PC-3 (cell line): ENCODE measurements at places on chromosomes 12 and 14. TPM values are rescaled to one million over a fixed set of nuclear protein-coding genes. Genes with fewer than 3 reads are reported as not detected.

GRCh38 chr14:77961847-77962580 lies 162.1 kb downstream of the ADCK1 start:
- peak; percentile 23 for DNase-seq

DNA sequence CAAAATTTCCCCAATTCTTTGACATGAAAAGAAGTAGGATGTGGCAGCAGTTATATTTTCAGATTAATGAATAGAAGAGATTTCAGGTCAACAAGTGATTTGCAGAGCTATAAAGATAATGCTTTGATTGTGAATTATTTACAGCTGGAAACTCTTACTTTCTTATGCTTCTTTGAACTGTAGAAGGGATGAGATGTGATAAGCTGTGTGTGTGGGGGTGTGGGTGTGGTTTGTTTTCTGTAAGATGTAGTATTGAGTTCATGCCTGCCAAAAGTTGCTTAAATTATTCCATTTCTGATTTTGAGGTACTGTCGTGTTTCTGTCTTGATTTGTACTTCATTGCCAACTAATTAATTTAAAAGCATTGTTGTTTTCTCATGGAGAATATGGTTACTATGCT lies 22.7 kb downstream of the AEBP2 start:
- no peak for DNase-seq

DNA sequence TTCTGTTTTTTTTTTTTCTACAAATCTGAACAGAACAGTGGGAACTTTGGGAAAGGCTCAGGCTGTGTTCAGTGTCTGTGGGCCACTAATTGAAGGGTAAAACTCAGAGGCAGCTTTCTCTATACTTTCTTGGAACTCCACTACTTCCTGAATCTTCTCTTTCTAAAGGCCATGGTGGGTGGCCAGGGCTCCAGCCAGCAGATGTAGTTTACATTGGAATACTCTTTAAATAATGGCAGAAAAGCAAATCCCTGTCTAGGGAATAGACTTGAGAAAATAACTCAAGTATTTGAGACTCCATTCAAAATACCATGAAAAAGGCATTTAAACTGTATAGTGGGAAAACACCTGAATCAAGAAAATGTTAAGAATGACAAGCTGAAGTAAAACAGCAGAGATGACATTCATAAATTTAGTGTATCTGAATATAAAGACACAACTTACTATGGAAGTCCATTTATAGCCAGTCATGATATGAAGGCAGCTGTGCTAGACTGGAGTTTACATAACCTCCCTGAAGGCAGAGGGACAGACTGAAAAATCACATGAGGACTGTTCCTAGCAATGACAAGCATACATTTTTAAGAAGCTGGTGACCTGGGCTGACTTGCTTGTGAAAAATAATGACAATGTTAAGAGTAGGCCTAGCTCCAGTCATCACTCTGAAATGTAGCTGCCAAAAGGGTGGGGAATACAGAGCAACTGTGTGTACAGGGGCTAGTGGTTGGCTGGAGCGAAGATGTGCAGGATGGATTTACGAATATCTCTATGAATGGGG lies 168.6 kb downstream of the STXBP6 start:
- no peak for DNase-seq

DNA sequence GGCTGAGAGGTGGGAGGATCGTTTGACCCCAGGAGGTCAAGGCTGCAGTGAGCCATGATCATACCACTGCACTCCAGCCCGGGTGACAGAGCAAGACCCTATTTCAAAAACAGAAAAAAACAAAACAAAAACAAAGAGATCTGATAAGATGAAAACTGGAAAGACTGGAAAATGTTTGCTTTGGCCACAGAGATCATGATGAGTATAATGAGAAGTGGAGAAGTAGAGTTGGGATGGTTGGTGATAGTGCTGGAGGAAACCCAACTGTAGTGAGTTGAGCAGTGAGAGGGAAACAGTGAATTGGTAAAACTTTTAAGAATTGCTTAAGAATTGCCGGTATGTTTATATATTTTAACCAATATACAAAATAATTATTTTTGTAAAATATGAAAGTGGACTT lies 39.2 kb downstream of the MON2 start:
- peak; percentile 17 for DNase-seq

Gene ASB2
- total RNA-seq, result 0.12 and 0.22 TPM in 2 replicates

- DNase-seq, result no peak
Measured at GRCh38 chr14:73729556-73730265, 15.5 kb upstream of the PNMA1 start.

DNA sequence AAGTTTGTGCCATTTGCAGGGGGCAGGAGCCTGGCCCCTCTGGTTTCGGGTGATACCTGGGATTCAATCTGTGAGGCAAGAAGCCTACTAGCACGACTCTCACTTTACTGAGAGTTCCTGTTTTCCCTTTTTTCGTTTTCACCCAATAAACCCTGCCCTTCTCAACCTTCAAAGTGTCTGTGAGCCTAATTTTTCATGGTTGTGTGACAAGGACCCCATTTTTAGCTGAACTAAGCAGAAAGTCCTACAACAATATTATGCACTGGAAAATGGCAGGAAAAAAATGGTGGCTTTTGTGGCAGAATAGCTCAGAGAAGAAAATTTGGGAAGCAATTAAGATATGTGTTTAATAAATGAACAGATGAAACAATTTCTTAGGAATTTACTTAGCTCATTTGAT lies 432.1 kb downstream of the C12orf50 start:
- no peak for DNase-seq

GRCh38 chr14:102804858-102805257 lies 27.6 kb downstream of the TRAF3 start:
- DNase-seq, result no peak

Gene BAZ1A
- total RNA-seq, result 24.7 and 30.6 TPM in 2 replicates

- DNase-seq, result no peak
Measured at GRCh38 chr12:124475295-124476010, 92.0 kb downstream of the NCOR2 start.

DNA sequence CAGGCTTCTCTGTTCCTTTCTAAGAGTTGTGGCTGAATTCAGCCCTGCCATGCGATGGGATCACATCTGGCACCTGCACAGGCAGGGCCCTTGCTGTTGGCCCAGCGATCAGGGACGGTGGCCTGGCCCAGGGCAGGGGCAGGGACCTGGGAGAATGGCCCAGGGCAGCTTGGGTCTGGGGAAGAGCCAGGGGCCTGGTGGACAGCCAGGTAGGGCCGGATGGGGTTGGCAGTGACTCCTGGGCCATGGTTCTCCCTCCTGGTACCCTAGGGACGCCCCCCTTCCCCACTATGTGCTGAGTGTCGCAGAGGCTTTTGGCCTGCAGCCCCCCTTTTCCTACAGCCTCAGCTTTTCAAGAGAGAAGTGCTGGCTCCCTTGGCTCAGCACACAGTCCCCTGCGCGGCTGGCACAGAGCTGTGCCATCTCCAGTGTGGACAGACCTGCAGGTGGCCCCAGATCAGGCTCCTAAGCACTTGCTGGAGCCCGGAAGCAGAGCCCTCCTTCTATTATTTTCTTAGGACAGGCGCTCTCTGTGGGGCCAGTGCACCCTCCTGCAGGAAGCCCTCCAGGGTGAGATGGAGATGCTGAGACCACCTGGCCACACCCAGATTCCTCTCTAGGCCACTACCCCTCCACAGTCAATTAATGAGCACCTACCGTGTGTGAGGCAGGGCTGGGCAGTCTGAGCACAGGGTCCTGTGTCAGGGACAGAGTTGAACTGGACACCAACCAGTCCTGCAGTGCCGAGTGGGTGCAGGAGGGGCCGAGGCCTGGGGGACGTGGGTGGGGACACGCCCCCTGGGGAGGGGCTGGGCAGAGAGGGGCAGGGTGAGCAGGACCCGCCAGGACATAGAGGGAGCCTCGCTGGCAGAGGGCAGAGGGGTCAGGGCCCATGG lies 267.6 kb downstream of the ADGRD1 start:
- DNase-seq, result no peak

DNA sequence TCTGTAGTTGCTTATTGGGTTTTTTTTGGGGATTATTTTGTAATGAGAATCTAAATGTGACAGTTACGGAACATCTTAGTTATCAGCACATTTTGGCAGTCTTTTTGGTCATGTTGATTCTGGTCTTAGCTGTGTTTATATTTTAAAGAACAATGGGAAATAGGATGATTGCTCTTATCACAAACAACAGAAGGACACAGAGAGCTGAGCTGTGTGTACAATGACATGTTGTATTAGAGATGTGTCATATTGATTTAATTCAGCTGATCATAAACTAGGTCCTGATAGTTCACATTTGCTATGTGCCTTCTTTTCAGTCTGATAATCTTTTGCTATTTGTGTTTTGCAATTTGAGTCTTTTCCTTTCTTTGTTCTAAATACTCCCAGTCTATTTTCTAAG lies 781.7 kb downstream of the TRHDE start:
- DNase-seq, result no peak

GRCh38 chr12:6093764-6094163 lies 30.7 kb downstream of the VWF start:
- peak; percentile 35 for DNase-seq

GRCh38 chr12:124524231-124524925 lies 43.0 kb downstream of the NCOR2 start:
- DNase-seq, result peak; percentile 57

Gene TMEM233
- not detected in 2 replicates for total RNA-seq

GRCh38 chr12:101877806-101878242 lies 444 bp downstream of the DRAM1 start:
- DNase-seq, result peak; percentile 18

Gene LTBP2
- 17.4 and 18.1 TPM in 2 replicates for total RNA-seq

Gene CLEC14A
- total RNA-seq, result not detected in 2 replicates

GRCh38 chr12:23099104-23099503 lies 474.1 kb downstream of the ETNK1 start:
- no peak for DNase-seq

DNA sequence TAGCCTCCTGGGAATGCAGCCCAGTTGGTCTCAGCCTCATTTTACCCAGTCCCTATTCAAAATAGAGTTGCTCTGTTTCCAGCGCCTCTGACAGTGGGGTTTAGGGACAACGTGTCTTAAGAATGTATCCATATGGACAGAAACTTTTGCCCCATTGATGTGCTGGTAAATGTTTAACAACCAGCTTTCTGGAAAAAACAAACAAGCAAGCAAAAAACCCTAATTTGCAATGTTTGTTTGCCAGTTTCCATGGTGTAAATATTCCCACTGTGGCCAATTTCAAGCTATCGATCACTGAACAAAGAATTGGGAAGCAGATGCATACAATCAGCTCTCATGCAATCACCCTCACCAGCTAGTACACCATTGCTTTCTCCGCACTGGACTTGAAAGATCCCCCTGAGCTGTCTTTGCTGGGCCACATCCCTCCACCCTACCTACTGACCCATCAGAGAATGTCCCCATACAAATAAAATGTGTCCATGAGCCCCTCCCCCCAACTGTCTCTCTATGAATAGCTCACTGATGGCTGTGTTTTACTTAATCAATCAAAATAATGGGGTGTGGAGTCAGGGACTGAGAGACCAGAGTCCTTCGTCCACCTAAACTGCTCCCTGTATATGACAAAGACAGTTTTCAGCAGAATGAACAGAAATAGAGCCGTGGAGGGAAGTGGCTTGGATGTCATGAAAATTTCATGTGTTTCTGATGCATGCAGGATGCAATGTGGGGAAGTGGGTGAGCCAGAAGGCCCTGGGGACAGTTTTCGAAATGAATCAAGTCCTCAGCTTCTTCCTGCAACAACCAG lies 40.8 kb downstream of the CCDC60 start:
- no peak for DNase-seq

Gene SLC25A21
- 0.87 and 1.0 TPM in 2 replicates for total RNA-seq

- no peak for DNase-seq
Measured at GRCh38 chr14:24095271-24096068, 1.4 kb downstream of the PCK2 start.

Gene C3AR1
- total RNA-seq, result not detected in 2 replicates

- no peak for DNase-seq
Measured at GRCh38 chr12:104641862-104642261, 185.1 kb downstream of the CHST11 start.

GRCh38 chr12:109693160-109693559 lies 20.5 kb upstream of the FAM222A start:
- DNase-seq, result no peak

- no peak for DNase-seq
Measured at GRCh38 chr14:50363714-50364111, 33.0 kb downstream of the CDKL1 start.

Gene SIX6
- not detected in 2 replicates for total RNA-seq

Gene NYNRIN
- 2.7 and 3.1 TPM in 2 replicates for total RNA-seq

DNA sequence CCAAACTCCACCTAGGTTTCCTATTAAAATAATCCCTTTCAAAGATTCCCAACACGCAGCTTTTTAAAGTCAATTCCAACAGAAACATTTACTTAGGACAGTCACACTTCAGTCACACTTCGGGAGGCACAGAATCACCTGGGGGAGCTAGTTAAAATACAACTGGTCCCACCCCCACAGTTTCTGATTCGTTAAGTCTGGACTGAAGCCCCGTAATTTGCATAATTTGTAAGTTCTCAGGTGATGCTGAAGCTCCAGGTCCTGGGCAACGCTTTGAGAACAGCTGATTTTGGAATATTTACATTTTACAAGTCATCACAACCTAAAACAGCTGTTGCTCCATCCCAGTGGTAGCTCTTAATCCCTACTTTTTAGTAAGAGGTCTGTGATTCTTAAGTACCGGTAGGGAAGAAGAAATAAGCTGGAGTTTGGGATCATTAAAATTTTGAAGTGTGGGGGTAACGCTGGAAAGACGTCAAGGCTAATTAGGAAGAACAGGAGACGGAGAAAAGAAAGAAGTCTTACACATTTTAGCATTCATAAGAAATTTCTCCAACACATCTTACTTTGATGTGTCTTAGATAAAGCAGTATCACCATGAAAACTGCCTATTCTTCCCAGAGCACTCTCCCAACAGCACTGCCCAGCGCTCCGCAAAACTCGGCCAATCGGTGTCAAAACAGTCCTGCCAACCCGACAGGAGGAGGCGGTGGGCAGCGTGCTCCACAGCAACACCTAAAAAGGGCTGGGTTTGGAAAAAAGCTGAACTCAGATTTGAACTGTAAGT lies 1.1 kb downstream of the IPO8 start:
- DNase-seq, result peak; percentile 47

- no peak for DNase-seq
Measured at GRCh38 chr12:63220921-63221320, 69.9 kb upstream of the AVPR1A start.
